ENCODE measurements at places on chromosomes 3 and 15. TPM values are rescaled to one million over a fixed set of nuclear protein-coding genes. Genes with fewer than 3 reads are reported as not detected.

Gene CACNA2D2
- under 0.01 TPM for total RNA-seq

Gene RASA2
- total RNA-seq, result 16.9 TPM

Gene FANCD2OS
- not detected for total RNA-seq

Gene A4GNT
- not detected for total RNA-seq
